ENCODE measurements at places on chromosomes 3 and 15.
A peak's percentile ranks its signal among the peaks of the same experiment; 100 is the strongest.

DNA sequence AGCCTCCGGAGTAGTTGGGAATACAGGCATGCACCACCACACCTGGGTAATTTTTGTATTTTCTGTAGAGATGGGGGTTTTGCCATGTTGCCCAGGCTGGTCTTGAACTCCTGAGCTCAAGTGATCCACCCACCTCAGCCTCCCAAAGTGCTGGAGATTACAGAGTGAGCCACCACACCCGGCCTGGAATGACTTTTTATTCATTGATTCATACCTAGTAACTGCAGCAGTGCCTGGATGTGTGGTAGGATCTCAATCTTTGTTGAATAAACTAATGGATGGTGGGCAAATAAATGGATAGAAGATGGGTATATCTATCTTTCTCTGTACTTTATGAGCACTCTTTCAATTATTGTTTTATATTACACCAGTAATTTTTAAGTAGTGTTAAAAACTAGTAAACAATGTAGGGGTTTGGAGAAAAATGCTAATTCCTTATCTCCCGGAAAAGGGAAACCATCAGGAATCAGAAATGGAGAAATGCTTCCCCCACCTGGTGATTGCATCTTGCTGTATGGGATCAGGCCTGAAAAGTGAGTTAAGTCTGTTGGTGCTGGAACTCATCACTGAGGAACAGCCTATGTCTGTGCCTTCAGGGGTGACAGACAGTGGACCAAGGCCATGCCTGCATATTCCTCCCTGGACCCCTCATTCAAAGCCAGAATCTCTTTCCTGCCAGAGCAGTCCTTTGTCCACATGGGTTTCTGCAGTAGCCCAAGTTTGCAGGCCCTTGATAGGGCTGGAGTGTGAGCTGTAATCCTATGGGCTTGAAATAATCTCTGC is 161.0 kb upstream of the CTDSPL start:
- no peak for DNase-seq

DNA sequence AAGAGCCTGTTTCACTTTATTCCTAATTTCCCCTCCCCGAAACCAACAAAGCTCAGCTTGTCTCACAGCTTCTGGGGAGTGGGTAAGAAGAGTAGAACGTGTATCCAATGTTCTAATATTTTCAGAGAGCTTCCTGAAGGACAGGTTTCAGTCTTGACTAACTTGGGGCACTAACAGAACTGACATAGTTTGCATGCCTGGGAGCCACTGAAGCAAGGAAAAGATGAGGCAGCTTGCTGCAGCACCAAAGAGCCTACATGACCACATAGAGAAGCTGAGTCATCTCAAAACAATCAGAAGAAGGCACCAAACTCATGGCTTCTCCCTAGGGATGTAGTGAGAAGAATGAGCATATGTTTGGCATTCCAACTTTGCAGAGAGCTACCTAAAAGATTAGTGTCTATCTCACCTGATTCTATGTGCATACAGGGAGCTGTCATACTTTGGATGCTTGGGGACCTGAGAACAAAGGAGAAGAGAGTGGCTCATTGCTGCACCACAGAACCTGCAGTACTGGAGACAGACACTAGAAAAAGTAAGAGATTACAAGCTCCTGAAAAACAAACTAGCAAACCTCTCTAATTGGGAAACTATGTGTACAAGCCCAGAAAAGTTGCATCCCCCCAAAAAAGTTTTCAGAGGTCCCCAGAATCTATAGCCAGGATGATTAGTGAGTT is 86.9 kb downstream of the DCLK3 start:
- DNase-seq: no peak

DNA sequence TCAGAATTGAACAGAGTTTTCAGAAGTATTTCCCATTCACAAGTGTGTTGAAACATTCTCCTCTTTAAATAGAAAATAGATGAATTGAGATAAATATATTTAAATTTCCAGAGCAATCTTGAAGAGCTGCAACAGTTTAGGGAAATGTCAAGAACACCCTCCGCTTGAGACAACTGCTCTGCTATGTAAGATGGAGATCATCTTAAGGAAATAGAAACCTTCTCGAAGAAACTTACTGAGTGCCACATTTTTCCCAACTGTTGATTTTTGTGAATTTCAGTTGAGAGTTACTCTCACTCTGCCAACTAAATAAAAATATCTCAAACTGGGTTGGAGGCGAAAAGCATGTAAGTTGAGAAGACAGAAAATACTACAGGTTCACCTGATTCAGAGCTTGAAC is 78.0 kb downstream of the SUCLG2 start:
- DNase-seq: no peak

DNA sequence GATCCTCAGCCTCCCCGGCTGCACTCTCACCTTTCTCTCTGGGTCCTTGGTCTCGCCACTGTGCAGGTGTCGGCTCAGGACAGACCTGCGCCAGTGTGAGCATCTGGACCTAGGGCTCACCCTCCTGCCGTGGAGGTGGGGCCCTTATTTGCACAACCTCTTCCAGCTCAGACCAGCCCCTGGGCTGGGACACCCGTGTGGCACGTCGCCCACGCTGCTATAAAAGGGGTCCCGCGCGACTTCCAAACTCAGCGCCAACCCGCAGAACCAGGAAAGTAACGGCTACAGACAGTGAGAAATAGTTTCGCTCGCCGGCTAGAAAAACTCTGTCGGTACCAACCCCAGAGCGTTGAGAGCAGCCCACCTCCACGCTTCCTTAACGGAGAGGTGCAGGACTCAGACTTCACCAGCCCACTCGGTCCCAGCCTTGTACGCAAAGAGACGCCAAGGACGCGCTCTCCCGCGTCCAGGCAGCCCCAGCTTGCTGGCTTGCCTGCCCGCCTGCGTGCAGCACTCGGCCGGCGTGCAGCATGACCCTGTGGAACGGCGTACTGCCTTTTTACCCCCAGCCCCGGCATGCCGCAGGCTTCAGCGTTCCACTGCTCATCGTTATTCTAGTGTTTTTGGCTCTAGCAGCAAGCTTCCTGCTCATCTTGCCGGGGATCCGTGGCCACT is at the start of the genes DUOX2 and DUOXA2:
Gene DUOX2 (minus strand): TSS at position 97 of the 675 bp plus-strand sequence. CDS start 761 bp downstream, outside the sequence.
Gene DUOXA2 (plus strand): TSS at position 251 of the 675 bp plus-strand sequence. CDS start 280 bp downstream, at position 531.
- no peak for DNase-seq

DNA sequence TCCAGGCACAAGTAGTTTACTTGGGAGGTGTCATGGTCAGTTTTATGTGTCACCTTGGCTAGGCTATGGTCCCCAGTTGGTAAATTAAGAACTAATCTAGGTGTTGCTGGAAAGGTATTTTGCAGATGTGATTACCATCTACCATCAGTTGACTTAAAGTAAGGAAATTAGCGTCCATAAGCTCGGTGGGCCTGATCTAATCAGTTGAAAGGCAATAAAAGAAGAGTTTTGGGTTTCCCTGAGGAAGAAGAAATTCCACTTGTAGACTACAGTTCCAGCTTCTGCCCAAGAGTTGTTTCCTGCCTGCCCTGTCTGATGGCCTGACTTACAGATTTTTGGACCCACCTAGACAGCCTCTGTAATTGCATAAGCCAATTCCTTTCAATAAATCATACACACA is 438.7 kb upstream of the PROK2 start:
- DNase-seq: no peak

DNA sequence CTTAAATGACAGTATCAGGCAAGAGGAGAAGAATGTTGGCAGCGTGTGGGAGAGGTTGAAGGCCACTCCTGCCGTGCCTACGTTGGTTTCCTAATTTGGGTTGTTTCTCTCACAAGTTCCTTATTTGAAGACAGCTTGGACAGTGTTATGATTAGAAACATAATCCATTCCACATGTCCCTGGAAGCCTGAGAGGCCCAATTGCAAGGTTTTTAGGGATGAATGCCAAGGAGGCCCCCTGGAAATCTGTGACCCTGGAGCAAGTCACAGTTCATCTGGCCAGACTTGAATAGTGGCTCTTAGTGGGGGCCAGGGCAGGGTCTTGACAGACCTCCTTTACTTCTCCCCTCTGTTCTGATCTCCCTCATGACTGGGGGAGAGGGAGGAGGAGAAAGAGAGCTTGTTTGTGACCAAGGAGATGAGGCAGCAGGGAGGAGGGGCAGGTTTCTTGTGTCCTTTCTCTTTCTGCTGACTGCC is 584.4 kb upstream of the TBL1XR1 start:
- DNase-seq: no peak

DNA sequence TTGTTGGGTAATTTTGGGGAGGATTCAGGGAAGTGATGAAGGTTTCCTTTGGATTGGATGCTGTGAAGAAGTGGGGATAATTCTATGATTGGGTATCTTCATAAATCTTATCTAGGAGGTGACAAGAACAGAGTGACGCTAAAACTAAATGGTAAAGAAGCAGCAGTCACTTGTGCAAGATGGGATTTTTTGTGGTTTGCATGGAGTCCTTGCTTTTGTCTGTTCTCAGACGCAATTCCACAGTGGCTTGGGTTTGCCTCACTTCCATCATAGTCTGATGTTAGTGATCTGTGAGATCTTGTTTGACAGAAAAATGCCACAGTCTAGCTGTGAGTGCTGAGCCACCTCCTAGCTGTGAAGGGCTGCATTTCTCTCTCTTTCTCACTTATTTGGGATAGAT is 26.9 kb downstream of the GTF2E1 start:
- DNase-seq: no peak

- DNase-seq: no peak
Measured at GRCh38 chr3:61637088-61638051, 76.0 kb downstream of the PTPRG start.

GRCh38 chr15:55969582-55969981 is 23.8 kb downstream of the NEDD4 start:
- no peak for DNase-seq

GRCh38 chr3:37858742-37859141 is 2.9 kb upstream of the CTDSPL start:
- DNase-seq: no peak

DNA sequence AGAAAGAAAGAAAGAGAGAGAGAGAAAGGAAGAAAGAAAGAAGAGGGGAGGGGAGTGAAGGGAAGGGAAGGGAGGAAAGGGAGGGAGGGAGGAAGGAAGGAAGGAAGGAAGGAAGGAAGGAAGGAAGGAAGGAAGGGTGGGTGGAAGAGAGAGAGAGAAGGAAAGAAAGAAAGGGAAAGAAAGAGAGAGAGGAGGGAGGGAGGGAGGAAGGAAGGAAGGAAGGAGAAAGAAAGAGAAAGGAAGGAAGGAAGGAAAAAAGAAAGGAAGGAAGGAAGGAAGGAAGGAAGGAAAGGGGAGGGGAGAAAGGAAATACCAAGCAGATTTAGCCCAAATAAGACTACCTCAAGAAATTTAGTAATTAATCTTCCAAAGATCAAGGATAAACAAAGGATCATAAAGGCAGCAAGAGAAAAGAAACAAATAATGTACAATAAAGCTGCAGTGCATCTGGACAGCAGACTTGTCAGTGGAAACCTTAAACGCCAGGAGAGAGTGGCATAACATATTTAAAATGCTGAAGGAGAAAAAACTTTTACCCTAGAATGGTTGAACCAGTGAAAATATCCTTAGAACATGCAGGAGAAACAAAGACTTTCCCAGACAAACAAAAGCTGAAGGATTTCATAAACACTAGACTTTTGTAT is 427.6 kb downstream of the TBL1XR1 start:
- no peak for DNase-seq

GRCh38 chr3:37892927-37893600 is 31.4 kb downstream of the CTDSPL start:
- peak; percentile 24 for DNase-seq

DNA sequence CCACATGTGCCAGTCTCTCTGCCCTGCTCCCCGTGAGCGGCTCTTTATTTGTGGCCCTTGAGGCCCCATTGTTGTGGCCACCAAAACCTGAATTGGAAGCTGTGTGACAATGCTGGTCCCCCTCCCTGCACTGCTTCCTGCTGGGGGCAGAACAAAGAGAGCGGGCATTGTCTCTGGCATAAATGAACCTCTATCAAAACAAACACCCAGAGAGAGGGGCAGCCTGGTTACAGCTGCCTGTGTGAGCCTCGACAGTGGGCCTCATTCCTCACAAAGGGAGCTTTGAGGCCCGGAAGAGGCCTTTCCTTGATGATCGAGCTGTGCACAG is 152.9 kb downstream of the IGF1R start:
- DNase-seq: peak; percentile 40

DNA sequence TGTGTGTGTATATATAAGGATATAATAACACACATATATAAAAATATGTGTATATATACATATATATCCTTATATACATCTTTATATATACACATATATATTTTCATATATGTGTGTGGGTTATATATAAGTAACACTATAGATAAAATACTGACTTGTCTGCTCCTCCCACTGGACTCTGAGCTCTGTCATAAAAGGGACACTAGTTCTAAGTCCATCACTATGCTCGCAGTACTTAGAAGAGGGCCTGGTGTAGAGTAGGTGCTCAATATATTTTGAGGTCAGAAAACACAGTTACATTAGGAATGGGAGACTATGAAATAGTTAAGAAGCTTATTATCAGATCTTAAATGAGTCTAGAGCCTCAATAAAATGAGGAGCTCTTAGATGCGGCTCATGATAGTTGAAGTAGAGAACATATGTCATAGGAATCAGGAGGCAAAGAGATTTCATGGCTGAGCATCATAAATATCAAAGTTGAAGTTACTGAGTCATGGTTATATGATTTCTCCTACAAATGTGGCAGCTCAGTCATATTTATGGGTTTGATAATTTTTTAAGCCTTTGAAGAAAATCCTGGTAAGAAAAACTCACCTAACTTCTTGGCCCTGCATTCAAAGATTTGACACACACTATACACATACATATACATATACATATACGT is 371.2 kb upstream of the THBS1 start:
- DNase-seq: no peak

- no peak for DNase-seq
Measured at GRCh38 chr3:168996622-168997021, 666.9 kb downstream of the MECOM start.

DNA sequence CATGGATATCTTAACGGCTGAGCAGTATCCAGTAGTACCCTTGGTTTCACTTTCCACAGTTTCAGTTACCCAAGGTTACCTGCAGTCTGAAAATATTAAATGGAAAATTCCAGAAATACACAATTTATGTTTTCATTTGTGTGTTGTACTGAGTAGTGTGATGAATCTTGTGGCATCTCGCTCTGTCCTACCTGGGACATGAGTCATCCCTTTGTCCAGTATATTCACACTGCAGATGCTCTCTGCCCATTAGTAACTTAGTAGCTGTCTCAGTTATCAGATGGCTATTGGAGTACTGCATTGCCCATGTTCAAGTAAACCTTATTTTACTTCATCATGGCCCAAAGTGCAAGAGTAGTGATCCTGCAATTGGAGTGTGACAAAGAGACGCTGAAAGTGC is 26.1 kb downstream of the GASK1A start:
- no peak for DNase-seq

DNA sequence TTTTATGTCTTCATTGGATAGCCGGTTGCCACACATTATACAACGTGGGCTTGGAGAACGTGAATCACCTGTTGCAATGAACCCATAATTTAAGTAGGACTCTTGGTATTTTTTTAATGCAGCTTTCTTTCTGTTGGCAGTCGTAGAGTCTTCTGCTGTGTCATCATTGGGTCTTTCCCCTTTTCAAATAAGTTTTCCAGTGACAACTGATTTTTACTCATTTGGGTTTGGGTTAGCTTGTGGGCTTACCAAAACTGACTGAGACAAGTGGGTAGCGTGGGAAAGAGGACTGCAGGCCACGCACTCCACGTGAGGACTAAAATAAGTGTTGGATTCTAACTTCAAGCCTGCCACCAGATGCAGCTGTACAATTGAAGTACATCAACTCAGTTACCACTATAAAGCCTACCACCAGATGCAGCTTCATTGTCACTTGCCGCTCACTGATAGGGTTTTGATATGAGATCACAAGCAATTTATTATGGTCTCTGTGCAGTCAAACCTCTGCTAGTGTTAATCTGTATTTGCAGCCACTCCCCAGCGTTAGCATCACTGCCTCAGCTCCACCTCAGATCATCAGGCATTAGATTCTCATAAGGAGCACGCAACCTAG is 6.4 kb upstream of the CAPN7 start:
- DNase-seq: no peak

All from iPS-NIHi11 (cell line).